ENCODE measurements at places on chromosomes 16 and 17.

GRCh38 chr16:67673712-67674580, 7.3 kb downstream of the C16orf86 start:
- DNase-seq: no peak

GRCh38 chr17:33977729-33978514, 277.2 kb upstream of the CCL2 start:
- DNase-seq: no peak

DNA sequence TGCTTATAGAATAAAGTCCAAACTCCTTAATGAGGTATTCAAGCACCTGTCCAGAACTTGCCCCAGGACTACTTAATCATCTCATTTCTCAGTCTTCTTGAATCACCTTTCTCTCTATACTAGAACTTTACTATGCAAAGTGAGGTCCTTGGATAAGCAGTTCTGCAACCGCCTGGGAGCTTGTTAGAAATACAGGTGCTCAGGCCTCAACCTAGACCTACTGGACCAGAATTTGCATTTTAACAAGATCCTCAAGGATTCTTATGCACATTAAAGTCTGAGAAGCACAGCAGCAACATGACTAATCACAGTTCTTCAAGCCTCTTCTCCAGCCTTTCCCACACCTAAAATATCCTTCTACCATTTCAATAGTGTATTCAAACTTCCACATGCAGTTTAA, 61.7 kb downstream of the GRB7 start:
- DNase-seq: no peak

DNA sequence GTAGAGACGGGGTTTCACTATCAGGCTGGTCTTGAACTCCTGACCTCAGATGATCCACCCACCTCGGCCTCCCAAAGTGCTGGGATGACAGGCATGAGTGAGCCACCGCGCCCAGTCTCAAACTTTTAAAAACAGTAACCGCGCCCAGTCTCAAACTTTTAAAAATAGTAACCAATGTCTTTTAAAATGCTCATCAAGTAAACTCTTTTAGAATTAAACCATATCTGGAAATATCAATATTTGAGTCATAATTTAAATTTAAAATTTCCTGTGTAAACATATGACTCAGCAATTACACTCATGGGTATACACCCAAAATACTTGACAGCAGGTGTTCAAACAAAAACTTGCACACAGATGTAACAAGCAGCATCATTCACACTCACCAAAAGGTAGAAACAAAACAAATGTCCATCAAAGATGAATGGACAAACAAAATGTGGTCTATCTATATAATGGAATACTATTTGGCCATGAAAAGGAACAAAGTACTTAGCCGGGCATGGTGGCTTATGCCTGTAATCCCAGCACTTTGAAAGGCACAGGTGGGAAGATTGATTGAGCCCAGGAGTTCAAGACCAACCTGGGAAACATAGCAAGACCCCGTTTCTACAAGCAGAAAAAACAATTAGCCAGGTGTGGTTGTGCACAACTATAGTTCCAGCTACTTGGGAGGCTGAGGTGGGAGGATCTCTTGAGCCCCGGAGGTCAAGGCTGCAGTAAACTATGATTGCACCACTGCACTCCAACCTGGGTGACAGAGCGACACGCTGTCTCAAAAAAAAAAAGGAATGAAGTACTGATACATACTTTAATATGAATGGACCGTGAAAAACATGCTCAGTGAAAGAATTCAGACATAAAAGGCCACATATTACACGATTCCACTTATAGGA, 20.2 kb downstream of the ENPP7 start:
- no peak for DNase-seq

GRCh38 chr16:50172195-50172922, 19.3 kb downstream of the TENT4B start:
- DNase-seq: no peak

GRCh38 chr16:78284957-78285434, 185.5 kb downstream of the WWOX start:
- no peak for DNase-seq

DNA sequence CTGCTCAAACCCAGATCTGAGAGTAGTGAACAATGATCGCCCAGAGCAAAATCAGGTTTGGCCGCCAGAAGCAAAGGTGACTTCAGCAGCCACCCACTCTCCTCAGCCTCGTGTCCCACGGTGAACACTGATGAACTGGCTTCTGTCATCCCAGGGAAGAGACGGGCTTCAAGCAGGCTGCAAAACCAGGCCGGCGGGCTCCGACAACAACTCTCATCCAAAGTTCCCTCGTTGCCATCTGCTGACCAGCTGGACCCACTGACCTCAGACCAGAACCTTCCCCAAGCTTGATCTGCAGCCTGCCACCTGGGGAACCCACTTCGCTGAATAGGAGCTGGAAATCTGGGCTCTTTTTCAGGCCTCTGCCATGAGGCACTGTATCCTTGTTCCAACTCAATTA, 69.6 kb upstream of the MRTFB start:
- DNase-seq: no peak

DNA sequence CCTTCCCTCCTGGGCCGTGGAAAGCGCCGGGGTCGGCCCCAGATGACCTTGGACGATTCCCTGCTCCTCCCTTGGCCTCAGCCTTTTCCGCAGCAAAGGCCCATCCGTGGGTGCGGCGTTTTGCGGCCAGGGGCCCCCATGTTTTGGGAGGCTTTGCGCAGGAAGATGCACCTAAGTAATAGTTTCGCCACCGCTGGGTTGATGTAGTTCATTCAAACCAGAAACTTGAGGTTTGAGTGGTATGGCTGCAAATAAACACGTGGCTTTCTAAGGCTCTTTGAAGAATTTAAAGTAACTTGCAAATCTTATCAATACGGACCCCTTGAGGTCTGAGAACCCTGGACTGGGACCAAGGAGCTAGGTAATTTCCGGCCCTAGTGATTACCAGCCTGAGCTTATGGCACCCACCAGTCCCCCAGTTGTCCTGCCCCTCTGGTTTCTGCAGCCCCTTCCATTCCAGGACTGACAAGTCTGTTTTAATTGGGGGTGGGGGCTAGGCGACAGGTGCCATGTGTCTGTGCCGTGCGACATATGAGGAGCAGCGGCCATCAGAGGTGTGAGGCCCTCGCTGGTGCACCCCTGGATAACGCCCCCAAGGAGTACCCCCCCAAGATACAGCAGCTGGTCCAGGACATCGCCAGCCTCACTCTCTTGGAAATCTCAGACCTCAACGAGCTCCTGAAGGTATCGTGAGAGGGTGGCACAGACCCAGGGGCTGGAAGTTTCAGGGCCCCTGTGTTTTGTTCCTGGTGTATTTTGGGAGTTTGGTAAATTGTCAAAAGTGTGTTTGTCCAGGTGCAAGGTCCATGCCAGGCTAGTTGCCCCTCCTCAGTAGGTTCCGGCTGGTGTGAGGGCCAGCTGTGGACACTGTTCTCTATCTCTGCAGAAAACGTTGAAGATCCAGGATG, 834 bp downstream of the MRPL12 start:
- DNase-seq: no peak

DNA sequence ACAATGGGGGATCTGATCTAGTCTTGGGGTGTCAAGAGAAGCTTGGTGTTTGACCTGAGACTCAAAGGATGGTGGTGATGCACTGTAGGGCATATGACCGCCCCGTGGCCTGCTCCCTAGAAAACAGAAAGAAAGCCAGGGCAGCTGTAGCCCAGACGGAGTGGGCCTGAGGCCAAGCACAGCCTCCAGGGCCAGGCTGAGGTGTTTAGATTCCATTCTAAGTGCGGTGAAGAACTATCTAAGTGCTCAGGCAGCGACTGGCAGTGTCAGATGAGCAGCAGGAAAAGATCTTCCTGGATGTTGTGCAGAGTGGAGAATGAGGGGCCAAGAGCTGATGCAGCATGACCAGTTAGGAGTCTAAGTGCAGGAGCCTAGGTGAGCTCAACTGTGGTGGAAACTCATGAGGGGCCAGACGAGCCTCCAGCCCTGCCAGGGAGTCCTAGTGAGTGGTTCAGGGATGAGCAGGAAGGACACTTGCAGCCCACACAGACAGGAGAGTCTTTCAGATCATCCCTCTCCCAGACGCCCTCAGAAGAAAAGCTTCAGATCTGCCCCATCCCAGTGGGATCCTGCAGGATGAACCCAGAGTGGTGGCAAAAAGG, 314.2 kb upstream of the CCL2 start:
- DNase-seq: no peak

- DNase-seq: no peak
Measured at GRCh38 chr17:77734371-77735080, 224.0 kb upstream of the TNRC6C start.

GRCh38 chr16:23496821-23497542, 13.3 kb downstream of the GGA2 start:
- DNase-seq: no peak

- no peak for DNase-seq
Measured at GRCh38 chr16:46649588-46650253, 28.5 kb upstream of the SHCBP1 start.

GRCh38 chr17:41870627-41871026, 5.4 kb upstream of the KLHL11 start:
- DNase-seq: no peak

DNA sequence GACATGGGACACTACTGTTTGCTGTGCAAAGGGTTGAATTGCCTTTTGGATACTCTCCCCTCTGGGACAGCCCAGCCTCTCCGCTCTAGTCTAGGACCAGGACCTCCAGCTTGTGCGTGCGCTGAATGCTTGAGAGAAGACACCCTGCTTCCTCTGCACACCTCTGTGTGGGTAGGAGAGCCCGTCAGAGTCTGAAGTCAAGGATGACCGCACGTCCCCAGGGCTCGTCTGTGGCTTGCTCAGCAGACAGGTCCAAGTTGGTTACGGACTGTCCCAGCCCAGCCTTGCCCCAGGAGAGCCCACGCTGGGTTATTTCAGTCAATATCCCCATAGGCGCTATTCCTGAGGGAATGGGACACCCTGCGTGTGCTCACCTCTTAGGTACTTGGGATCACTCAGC, 3.7 kb downstream of the C16orf89 start:
- no peak for DNase-seq

GRCh38 chr17:61412143-61412859, 12.7 kb downstream of the TBX2 start:
- peak; percentile 65 for DNase-seq

Measured in stimulated activated CD4-positive, alpha-beta T cell treated with anti-CD3 and anti-CD28 coated beads, TNF-alpha, amount 100 ng/mL, for 24 hours (primary cell).